ENCODE measurements at places on chromosomes 4 and X.

DNA sequence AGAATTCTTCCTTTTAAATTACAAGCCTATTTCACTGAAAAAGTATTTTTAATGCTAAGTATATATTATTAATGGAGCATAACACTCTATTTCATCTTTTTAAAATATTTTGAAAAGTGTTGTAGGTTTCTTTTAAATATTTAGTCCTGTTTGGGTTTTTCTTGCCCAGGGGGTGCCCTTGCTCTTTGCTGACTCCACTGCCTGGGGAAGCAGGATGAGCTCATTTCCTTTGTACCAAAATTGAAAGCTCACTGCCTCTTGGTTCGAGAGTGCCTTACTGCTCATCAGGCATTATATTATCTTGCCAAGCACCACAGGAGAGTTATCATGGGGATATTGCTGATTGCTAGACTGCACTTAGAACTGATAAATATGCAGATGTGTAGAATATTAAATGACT is 819.2 kb downstream of the PCDH18 start:
- no peak for DNase-seq

DNA sequence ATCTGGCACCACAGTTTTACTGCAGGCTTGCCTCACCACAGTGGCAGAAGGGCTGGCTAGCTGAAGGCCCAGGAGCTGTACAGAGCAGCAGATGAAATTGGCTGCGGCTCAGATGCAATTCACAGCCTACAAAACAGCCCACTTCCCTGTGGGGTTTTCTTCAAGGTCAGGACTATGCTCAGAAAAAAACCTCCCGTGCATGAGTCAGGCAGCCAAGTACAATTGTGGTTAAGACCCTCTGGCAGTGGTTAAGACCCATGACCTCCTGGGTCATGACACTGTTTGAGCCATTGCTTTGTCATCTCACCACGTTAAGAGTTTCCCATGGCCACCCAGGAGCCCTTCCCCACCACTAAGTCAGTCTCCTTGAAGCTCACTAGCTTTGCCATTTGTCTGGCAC is 276.3 kb downstream of the HNRNPD start:
- DNase-seq, result no peak

- no peak for DNase-seq
Observed at GRCh38 chr4:96145601-96146000, 305.7 kb downstream of the PDHA2 start.

- DNase-seq, result no peak
Observed at GRCh38 chrX:154658957-154659356, 5.6 kb upstream of the CTAG2 start.

GRCh38 chr4:155597933-155598451 is 68.7 kb upstream of the GUCY1A1 start:
- DNase-seq, result no peak

DNA sequence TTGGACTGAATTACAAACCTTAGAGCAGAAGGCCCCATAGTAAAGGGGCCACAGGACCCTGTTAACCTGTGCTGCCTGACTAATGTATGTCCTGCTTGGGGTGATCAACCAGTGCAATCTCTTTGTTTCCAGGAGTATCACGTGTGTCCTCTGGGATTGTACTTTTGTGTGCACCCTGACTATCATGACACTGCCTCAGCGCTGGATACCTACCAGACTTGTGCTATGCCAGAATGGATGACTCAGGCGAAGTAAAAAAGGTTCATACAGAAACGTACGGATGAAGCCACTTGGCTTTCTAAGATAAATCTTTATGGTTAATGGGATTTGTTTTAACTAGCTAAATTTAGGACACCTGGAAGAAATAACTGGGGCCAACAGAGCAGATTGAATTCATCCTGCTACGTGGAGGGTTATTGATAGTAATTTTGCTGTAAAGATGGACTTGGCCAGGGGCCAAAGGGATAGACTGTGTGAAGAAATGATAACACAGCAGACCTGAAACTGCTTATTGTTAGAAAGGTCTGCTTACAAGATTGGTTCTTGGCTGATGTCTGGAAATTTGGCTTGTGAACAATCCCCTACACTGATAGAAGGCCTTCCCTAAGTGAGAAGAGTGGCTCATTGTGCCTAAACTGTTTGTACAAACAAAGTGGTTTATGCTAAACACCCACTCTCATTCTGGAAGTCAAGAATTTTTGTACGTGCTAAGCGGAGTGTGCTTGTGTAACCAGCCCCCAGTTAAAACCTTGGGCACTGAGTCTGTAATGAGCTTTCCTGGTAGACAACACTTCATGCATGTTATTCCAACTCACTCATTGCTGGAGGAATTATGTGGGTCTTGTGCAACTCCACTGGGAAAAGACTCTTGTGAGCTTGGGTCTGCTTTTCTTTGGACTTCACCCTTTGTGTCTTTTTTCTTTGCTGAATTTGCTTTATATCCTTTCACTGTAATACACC is 750.5 kb upstream of the HTR2C start:
- DNase-seq, result no peak

DNA sequence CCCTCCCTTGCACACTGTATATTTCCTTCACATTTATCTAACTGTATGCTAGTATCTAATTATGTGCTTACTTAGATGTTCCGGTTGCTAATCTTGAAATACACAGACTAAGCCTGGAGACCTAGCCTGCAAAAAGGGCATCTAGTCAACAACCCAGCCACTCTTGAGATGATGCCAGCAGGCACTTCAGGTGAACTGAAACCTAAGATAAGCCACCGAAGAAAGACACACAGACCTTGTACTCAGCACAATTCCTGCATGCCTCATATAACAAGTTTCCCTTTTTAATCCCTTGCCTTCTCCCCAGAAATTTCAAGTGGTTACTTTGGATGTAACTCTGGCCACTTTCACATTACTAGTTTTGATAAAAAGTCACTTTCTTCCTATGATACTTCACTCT is 2506.6 kb downstream of the ARAP2 start:
- DNase-seq, result no peak

DNA sequence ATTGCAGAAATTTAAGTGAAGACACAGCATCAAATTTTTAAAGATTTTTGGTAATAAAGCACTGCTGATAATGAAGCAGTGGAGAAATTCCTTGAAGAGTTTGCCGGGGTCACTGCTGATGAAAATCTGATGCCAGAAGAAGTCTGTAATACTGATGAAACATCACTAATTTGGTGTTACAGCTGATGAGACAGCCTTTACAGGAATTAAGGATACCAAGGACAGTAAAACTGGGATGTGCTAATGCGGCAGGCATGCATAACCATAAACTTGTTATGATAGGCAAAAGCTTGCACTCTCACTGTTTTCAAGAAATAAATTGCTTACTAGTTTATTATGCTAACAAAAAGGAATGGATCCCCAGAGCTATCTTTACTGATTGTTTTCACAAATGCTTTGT is 52.9 kb upstream of the VEGFC start:
- DNase-seq, result no peak

GRCh38 chr4:161222889-161223288 is 940.9 kb downstream of the FSTL5 start:
- no peak for DNase-seq

DNA sequence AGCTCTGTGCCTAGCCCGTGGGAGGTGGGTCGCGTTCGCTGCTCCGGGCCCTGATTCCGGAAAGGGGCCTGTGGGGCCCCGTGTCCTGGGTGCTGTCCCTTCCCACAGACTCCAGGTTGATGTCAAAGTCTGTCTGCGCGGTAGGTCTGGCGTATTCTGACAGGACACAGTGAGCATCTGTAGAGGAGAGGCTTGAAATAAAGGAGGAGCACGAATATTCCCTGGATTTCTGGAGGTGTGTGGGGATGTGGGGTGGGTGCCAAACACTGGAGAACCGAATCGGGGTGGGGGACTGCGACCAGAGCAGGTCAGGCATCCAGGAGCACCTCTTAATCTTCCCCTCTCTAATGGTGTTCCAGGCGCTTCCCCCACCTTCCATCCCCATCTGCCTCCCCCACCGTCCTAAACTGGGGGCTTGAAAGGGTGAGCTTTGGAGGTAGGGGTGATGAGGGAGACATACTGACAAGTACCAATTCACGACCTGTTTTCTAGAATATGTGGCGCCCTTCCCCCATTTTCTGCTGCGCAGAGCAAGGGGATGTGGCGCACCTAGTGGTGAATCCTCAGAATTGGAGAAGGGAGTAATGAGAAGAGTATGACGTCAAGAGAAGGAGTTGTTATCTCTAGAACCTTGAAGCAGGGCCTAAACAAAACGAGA is 877 bp downstream of the GPRASP1 start:
- no peak for DNase-seq

DNA sequence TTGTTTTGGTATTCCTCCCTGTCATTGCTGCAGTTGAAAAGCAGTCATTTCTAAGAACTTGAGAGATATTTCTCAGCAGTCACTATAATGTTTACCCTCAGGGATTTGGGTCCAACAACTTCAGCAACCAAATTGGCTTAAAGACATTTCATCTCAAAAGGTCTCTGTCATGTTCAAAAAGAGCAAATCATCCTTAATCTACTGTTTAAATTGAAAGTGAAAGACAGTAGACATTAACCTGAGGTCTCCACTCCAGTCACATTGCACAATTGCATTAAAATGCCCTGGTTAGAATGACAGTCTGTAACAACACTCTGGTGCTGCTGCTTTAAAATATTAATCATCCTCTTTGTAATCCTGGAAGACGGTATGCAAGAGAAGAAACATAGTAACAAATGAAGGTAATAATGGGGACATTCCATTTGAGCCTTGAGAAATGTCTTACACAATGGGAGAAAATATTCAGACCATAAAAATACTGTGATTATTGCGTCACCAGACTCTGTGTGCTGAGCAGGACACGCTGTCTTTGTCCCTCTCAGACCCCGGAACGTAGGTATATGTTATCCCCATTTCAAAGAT is 90.2 kb upstream of the UNC5C start:
- no peak for DNase-seq

DNA sequence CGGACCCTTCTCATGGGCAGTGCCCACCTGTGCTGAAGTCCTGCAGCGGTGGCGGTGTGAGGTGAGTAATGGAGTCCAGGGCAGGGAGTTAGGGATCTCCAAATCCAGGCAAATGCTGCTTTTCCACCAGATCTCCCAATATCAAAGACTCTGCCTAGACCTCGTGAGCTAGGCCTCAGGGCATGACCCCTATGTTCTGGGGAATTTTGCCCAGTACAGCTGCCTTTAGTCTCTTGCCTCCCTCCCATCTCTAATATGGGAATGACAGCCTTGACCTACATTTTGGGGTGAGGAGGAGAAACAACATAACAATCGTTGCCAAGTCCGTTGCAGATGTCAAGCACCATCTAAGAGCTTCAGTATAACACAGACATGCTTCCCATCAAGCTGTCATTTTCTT is 7.3 kb downstream of the PAK3 start:
- DNase-seq, result no peak

DNA sequence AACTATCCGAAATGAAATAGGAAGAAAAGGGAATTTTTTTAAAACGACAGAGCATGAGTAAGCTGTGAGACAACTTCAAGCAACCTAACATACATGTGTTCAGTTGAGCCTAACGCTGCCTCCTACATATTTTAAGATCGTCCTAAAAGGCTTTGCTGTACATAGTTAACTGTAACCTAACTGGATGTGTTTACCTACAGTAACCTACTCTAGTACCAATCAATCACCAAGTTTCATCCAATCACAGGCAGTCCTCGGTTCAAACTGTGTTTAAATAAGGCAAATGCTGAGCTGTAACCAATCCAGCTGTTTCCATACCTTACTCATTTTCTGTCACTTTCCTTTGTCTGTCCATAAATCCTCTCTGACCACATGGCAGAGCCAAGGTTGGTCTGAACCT is 17.1 kb downstream of the RCHY1 start:
- no peak for DNase-seq

- no peak for DNase-seq
Observed at GRCh38 chr4:149845743-149846142, 30.1 kb upstream of the IQCM start.

DNA sequence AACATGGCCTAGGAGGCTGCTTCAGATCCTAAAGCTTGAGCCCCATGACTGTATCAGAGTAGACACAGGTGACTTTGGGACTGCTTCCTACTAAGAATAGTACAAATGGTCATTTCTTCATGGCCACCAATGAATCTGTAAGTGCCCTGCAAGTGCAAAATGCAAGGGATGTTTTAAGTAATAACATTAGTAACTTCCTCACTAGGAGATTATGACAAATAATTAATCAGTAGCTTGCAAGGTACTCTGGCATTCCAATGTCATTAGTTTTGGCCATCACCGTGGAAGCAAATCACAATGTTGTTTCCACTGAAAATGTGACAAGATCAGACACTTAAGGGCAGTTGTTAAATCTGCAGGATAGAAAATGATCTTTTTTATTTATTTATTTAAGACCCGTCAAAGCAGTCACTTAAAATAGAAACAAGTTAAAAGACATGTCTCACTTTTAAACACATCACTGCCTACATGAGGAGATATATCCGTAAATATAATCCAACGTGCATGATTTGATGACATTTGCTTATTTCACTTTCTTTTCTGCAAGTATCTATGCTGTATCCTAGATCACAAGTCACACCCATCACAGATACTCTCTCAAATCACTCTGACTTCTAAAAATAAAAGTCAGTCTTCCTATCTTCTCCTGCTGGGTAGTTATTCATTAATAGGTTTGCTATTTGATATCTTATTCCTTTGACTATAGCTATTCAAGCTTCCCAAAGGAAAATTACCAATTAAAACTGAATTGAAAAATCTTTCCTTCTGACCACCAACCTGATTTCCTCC is 400.6 kb downstream of the IL15 start:
- DNase-seq, result no peak

DNA sequence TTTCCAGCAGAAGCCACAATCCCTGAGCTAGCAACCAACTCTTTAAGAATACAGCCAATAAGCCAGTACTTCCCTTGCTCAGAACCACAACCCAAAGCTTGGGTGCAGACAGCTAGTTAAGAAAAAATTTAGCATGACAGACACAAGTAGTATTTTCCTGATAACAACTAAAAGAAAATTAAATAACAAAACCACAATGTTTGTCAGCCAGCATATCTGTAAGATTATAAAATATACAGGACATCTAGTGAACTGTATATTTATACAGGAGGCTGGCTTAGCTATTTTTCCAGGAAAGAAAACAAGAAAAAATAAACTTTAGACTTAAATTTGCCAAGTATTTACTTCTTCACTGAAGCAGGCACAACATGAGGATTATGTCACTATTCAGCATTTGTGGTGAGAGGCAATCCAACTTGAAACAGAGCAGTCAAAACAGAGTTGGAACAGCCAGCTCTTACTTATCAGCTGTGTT is 6.6 kb downstream of the PF4V1 start:
- no peak for DNase-seq

DNA sequence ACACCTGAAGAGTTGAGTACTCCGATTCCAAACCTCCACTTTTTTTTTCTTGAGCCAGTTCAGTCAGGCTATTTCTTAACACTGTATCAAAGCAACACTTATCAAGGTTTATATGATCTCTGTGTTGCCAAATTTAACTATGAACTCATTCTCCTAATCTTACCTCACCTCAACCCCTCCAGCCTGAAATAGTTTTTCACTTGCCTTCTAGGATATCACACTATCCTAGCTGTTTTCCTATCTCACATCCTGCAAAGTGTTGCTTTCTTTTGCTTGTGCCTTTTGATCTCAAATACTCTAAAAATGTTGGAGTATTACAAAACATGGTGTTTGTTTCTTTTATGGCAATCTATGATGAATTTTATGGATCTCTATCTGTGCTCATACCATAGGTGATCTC is 415.0 kb downstream of the CFAP47 start:
- no peak for DNase-seq

All from left lobe of liver (tissue), 2 donors.